Uterus (tissue), 4 donors: ENCODE measurements at places on chromosomes 6 and 20. TPM values are rescaled to one million over a fixed set of nuclear protein-coding genes. Genes with fewer than 3 reads are reported as not detected.

DNA sequence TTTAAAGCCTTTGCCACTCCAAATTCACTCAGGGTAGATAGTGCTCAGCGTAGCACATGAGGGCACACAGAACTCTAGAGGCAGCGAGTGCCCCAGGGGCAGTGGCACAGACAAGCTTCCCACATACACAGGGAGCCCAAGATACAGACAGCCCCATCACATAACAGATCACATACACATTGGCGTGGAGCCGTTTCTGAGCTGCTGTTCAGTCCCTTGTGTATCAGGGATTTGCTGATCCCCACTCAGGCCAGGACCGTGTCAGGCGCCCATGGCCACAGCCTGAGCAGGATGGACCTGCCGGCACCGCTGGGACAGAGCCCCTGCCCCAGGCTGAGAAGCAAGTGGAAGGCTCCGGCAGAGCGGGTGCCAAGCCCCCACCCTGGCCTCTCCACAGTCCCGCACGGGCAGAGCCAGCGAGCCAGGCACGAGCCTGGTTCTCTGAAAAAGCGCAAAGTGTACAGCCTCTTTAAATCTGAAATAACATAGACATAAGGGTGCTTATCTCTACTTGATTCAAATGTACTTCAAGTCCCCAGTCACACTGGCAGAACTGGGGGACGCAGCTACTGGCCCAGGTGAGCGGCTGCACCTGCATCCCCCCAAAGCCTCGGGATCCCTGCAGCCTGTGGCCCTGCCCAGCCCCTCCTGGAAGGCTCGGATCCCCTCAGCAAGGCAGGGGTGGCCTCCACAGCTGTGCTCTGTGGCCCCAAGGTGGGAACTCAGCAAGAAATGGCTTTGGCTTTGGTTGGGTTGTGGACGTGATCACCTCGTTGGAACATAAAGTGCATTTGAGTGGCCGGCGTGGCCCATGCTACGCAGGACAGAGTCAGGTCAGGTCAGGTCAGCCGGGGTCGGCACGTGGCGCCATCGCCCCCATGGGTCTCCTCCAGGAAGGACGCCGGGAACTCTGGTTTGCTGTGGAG lies 231.3 kb downstream of the ERMARD start:
- H3K36me3 ChIP-seq, result no peaks in the 10 kb centered on the region
- no peaks in the 10 kb centered on the region for H3K4me1 ChIP-seq
- no peak overlapping the region for H3K27ac ChIP-seq
- DNase-seq, result no peak
- H3K4me3 ChIP-seq, result no peak overlapping the region

DNA sequence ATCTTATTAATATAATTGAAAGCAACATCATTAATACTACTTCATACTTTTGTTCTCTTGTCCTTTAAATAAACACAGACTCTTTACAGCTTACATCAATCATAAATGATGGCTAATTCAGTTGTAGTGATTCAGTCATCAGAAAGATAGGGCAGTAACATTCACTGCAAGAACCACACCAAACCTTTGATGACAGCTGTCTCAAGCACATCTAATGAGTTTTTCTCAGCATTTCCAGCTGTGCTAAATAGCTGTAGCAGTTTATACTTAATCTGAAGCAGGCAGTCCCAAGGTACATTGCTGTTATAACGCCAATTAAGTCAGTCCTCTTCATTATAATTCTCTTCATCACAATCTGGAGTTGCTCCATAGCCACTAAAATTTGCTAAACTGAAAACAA lies 45.7 kb downstream of the PREP start:
- no peak for DNase-seq
- H3K27me3 ChIP-seq, result no peaks in the 10 kb centered on the region
- H3K4me3 ChIP-seq, result no peak overlapping the region
- no peaks in the 10 kb centered on the region for H3K36me3 ChIP-seq
- H3K4me1 ChIP-seq, result no peaks in the 10 kb centered on the region

- no peaks in the 10 kb centered on the region for H3K27me3 ChIP-seq
- H3K27ac ChIP-seq, result no peak overlapping the region
- DNase-seq, result no peak
- H3K4me3 ChIP-seq, result no peak overlapping the region
- H3K4me1 ChIP-seq, result no peaks in the 10 kb centered on the region
- no peaks in the 10 kb centered on the region for H3K36me3 ChIP-seq
These were observed 3.6 kb downstream of the NELFCD start for GRCh38 chr20:58984691-58985090.

DNA sequence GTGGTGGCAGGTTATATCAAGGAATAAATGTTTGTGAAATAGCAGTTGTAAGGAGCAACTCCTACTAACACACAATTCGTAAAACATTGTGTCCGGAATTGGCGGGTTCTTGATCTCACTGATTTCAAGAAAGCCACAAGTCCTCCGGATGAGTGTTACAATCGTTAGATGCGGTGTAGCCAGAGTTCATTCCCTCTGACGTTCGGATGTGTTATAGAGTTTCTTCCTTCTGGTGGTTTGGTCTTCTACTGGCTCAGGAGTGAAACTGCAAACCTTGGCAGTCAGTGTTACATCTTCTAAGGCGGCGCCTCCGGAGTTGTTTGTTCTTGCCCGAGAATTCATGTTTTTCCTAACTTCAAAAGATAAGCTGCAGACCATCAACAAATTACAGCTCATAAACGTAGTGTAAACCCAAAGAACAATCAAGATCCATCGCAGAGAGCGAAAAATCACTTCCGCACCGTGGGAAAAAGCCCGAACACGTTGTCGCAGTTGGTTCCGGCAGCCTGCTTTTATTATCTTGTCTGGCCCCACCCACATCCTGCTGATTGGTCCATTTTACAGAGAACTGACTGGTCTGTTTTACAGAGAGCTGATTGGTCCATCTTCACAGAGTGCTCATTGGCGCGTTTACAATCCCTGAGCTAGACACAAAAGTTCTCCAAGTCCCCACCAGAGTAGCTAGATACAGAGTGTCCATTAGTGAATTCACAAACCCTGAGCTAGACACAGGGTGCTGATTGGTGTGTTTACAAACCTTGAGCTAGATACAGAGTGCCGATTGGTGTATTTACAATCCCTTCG lies 58.2 kb downstream of the TRIM27 start:
- H3K4me3 ChIP-seq, result no peak overlapping the region
- no peaks in the 10 kb centered on the region for H3K4me1 ChIP-seq
- no peak for DNase-seq
- no peaks in the 10 kb centered on the region for H3K27me3 ChIP-seq

GRCh38 chr6:133768656-133769295 lies 120.1 kb upstream of the TCF21 start:
- peak overlapping the region; percentile 72 for H3K27ac ChIP-seq
- H3K27me3 ChIP-seq, result no peaks in the 10 kb centered on the region
- H3K4me1 ChIP-seq, result no peaks in the 10 kb centered on the region
- peak; percentile 63 for DNase-seq

DNA sequence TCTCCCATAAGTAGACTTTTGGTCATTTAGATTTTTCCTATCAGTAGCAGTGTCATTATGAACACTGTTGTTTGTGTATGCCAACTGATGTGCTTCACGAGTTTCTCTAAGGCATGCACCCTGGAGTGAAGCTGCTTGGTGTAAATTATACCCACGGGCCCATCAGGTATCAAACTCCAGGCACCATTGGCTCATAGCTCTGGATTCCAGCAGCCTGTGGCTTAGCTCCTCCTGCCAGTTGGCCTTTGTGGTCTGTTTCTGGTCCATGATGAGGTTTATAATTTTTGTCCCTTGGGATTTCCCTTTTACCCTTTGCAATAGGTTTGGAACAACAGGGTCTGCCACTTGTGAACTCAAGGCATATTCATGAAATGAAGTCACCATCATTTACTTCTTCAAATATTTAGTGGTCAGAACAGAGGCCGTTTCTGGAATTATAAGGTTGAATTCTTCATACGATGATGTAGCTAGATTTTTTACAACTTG lies 350.5 kb downstream of the PRL start:
- no peak overlapping the region for H3K4me3 ChIP-seq
- no peak for DNase-seq
- H3K36me3 ChIP-seq, result no peaks in the 10 kb centered on the region
- H3K4me1 ChIP-seq, result no peaks in the 10 kb centered on the region

- no peaks in the 10 kb centered on the region for H3K36me3 ChIP-seq
- no peaks in the 10 kb centered on the region for H3K27me3 ChIP-seq
- H3K4me1 ChIP-seq, result no peaks in the 10 kb centered on the region
These were observed 52.6 kb upstream of the TMEM200A start for GRCh38 chr6:130313206-130313605.

DNA sequence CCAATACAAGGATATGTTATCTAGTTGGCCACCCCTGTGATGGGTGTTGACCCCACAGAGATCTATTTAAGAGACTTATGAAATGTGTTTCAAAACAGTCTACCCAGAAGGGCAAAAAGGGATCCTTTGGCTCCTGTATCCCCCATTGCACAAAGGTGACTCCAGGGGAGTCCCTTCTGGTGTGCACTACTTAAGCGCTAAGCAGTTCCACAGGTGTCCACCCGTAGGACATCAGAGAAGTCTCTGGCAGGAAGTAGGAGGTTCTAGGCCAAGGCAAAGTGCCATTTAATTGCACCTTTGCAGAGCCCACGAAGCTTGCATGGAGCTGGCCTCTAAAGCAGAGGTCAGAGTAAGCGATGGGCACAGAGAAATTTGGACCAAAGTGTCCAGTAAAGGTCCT lies 147.7 kb downstream of the MRPL14 start:
- no peak overlapping the region for H3K27ac ChIP-seq
- H3K36me3 ChIP-seq, result no peaks in the 10 kb centered on the region
- no peaks in the 10 kb centered on the region for H3K27me3 ChIP-seq
- no peak overlapping the region for H3K4me3 ChIP-seq
- no peak for DNase-seq

DNA sequence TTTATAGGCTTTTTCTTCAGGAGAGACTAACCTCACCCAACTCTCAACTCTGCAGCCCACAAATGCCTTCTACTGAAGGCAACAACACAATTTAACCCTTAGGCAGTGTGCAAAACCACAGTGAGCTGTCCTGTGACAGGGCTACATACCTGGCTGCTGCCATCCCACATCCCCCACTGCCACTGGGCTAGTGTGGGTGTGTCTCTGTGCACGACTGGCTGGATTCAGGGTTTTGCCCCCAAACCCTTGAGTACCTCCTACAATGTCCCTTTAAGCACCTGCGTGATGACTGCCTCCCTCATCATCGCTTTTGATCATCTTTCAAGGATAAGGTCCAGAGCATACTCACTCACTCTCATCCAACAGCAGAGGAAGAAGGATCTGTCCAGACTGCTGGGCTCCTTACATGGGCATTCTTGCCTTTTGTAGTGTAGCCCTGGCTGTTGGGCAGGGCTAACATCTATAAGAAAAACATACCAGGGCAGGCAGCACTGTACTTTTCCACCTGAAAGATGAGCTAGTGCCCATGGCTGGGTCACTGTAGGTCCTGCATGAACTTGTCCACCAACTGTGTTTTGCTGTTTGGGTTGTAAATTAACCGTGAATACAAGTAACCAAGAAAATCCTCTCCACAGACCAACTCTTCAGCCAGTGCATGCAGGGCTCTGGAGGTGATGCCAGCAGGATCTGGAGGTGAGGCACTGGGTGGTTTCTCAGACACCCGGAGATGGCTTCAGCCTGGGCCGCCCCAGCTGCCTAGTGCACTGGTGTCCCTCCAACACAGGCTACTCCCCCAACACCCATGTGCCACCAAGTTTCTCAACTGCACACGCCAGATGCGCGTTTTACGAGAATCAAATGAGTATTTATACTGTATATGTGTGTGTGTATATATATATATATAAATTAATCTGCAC lies 45.2 kb downstream of the PLCG1 start:
- DNase-seq, result no peak
- no peaks in the 10 kb centered on the region for H3K27me3 ChIP-seq
- H3K4me3 ChIP-seq, result no peak overlapping the region
- H3K27ac ChIP-seq, result no peak overlapping the region
- H3K4me1 ChIP-seq, result peaks cover 15% of the 10 kb centered on the region

DNA sequence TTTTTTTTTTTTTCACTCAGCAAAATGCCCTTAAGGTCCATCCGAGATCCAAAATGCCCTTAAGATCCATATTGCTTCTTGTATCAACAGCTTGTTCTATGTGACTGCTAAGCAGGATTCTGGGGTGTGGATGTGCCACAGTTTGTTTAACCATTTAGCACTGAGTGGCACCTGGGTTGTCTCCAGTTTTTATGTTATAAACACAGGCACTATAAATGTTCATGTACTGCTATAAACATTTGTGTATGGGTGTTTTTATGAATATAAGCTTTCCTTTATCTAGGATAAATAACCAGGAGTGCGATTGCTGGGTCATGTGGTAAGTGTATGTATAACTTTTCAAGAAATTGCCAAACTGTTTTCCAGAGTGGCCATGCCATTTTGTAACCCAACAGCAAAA lies 386.0 kb downstream of the RNGTT start:
- no peak overlapping the region for H3K27ac ChIP-seq
- DNase-seq, result no peak
- no peaks in the 10 kb centered on the region for H3K27me3 ChIP-seq
- H3K36me3 ChIP-seq, result no peaks in the 10 kb centered on the region

DNA sequence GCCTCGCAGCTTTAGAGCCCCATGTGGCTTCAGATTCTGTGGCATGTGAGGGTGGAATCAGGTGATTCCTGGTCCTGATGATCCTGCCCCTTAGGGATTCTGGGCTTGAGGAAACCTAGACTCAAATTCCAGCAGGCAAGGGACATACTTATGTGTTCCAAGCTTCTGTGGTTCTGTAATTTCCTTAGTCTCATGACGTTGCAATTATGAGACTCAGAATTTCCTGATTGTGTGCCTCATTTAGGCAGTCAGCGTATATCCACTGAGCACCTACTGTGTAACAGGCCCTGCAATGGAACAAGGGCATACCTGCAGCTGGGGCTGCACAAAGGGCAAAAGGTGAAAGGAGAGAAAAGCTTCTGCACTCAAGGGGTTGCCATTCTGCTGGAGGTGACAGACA lies 11.6 kb upstream of the BPIFB4 start:
- no peaks in the 10 kb centered on the region for H3K36me3 ChIP-seq
- H3K27me3 ChIP-seq, result no peaks in the 10 kb centered on the region
- no peak overlapping the region for H3K27ac ChIP-seq
- no peak overlapping the region for H3K4me3 ChIP-seq

GRCh38 chr6:165484178-165484889 lies 174.9 kb upstream of the C6orf118 start:
- no peaks in the 10 kb centered on the region for H3K27me3 ChIP-seq
- no peak for DNase-seq
- no peak overlapping the region for H3K27ac ChIP-seq
- no peaks in the 10 kb centered on the region for H3K4me1 ChIP-seq
- H3K36me3 ChIP-seq, result no peaks in the 10 kb centered on the region

DNA sequence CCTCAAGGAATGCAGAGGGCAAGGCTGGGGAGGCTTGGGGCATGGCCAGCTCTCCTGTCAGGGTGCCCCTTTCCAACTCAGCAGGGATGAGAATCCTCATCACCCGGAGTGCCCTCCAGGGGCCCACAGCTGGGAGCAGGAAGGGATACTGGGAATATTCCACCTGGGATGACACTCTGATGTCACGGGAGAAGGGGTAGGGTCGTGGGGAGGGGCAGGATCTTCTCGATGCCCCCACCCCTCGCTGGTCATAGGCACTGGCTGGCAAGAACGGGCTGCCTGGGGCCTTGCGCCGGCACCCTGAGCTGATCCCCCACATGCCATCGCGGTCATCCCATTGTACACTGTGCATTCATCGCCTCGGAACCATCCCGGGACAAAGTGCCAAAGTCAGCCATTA lies 10.6 kb upstream of the NXT1 start:
- no peak overlapping the region for H3K4me3 ChIP-seq
- no peak overlapping the region for H3K27ac ChIP-seq
- no peaks in the 10 kb centered on the region for H3K4me1 ChIP-seq
- no peak for DNase-seq

The KCNQ5 gene
- 0.34 TPM for total RNA-seq

The HBS1L gene
- 23.8 TPM for total RNA-seq

The DLGAP4 gene
- 116 TPM for total RNA-seq

The HLA-DRA gene
- 130 TPM for total RNA-seq
